Caki2 (cell line): ENCODE measurements at places on chromosomes 5 and 9.
A peak's percentile ranks its signal among the peaks of the same experiment; 100 is the strongest.

DNA sequence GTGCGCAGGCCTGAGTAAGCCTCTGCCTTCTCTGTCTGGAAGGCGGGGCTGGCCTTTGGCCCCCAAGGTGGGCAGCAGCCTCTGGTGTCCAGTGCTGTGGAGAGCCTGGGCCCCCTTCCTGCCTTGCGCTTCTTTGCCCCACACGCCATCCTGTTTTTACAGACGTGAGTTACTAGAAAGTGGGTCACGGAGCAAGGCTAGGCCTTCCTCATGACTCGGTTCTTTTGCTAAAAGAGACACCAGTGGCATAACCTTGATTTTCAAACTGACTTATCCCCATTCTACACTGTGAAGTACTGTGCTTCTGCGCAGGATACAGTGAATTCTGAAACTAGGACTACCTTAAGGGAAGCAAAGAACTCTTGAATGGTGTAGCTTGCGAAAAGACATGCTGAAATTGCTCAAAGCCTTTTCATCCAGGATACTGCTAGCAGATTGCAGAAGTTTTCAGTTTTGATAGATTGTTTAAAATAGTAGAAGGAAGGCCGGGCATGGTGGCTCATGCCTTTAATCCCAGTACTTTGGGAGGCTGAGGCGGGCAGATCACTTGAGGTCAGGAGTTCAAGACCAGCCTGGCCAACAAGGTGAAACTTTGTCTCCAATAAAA is 7.2 kb downstream of the ROPN1L start:
- no peak for DNase-seq

GRCh38 chr5:169064093-169064492 is 236.8 kb downstream of the SLIT3 start:
- peak; percentile 47 for DNase-seq

- no peak for DNase-seq
Observed at GRCh38 chr9:107732781-107733522, 243.4 kb upstream of the KLF4 start.

DNA sequence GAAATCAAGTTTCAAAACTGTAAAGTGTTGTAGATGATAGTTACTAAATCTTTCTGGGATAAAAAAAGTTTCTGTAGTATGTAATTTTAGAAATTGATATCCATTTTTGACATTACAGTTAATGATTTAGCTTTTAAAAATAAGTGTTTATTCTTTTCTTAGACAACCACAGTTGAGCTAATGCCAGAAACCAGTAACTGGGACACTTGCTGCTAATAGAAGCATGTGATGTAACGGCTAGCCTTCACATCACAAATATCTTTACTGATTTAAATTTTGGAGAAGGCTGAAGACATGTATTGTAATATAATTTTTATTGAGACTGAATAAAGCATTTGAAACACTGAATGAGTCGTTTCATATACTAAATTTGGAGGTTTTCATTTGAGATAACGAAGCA is 18.8 kb downstream of the CSNK1G3 start:
- no peak for DNase-seq

DNA sequence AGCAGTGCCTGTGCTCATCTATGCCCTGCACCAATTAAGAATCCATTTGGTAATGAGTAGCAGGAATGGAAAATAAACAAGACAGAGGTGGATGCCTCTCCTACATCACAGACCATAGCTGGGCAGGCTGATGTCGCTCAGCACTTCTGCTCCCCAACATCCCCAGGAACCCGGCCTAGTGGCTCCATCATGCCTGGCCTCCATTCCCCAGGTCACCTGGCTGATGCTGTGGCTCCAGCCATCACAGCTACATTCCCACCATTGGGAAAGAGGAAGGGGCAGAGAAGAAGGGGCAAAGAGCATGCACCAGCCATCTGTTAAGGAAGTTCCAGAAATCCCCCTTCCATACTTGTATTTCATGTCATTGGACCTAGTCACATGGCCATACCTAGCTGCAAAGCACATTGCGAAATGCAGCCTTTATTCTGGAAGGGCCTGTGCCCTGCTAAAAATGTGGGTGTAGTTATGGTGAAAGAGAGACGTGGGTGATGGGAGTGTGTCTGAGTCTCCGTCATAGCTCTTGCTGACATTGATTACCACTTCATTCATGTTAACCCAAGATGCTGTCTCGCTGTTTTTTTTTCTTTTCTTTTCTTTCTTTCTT is 86.1 kb upstream of the ADAMTS2 start:
- no peak for DNase-seq

GRCh38 chr9:129139993-129140396 is 28.8 kb downstream of the PTPA start:
- DNase-seq = peak; percentile 97

DNA sequence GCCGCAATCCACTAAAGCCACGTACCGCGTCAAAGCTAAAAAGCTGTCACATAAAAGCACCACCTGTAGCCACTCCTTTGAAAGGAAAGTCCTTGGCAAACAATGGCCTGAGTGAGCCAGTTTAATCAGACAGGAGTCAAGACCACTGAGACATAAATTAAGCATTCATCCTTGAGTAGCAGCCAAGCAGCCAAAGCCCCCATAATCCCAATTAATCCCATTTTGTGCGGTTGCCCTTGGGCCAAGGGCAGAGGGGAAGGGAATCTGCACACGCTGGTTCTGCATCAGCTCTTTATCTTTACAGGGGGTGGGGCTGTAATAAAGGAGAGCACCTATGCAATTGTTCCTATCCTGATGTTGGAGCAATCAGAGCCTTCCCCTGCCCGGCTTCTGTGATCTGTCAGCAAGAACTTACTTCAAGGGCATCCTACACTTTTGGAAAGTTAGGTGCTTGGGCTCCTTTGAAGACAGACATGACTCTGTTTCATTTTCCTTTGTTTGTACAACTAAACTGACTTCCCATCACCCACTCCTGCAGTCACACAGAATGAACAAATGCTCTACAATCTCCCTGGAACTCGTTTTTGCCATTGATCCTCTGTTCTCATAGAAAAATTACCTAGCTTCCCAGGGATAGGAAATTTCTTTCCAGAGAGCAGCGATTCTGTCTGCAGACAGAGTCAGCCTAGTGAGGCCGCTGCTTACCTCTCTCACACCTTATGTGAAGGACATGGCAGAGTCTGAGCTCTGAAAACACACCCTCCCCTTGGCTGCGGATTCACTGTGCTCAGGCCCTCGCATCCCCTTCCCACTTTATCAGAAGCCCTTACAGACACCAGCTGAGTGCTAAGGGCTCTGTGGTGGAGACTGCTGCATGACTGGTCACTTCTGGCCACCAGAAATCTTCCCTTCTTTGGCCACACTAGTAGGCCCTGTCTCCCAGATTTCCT is 116.2 kb upstream of the TBCA start:
- DNase-seq = no peak

DNA sequence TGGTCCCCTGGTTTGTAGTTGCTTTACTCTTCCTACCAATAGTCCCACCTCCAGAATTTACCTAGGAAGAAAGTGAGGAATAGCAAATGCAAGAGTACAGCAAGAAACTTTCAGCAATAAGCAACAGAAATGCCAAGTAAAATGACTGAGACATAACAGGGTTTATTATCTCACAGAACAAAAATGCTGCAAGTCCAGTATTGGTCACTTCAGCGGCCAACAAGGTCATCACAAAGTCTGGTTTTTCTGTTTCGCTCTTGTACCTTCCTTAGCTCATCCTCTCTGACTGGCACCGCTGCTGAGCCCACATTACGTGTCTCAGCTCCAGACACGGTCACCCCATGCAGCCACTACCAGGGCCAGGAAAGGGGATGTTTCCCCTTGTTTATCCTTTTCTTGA is 82.7 kb downstream of the RFK start:
- no peak for DNase-seq

DNA sequence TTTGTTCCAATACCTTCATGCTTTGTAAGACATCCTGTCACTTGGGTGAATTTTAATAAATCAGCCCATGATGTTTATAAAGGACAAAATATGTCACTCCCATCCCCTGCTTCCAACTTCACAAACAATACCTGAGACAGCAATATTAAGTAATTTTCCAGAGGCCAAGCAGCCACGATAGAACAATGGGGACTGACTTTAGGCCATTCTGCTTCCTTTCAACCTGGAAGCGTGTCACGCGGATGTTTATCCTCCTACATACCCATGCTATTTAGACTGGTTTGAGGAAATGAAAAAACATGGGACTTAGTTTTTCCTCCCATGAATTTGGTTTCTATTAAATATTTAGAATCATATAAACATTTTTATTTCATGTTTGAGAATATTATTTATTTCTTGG is 82.9 kb downstream of the GRAMD2B start:
- DNase-seq = no peak

DNA sequence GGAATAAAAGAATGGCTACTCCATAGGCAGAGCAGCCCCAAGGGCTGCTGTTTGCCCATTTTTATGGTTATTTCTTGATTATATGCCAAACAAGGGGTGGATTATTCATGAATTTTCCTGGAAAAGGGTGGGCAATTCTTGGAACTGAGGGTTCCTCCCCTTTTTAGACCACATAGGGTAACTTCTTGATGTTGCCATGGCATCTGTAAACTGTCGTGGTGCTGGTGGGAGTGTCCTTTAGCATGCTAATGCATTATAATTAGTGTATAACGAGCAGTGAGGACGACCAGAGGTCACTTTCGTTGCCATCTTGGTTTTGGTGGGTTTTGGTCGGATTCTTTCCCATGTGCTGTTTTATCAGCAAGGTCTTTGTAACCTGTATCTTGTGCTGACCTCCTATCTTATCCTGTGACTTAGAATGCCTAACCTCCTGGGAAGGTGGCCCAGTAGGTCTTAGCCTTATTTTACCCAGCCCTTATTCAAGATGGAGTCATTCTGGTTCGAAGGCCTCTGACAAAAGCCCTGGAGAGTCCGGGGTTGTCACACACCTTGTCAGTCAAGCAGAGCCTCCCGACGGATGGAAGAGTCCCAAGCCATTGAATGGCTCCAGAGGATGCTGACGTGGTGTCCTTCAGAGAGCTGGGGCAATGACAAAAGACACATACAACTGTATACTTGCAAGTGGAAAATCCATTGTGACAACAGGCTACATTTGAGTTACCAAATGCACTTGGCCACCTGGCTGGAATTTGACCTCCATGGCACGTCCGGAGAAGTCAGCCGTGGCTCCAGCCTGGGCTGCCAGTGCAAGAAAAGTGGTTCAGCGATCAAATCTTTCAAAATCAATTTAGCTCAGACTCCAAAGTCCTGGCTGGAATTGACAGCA is 67.1 kb upstream of the CLINT1 start:
- DNase-seq = no peak

GRCh38 chr5:57163553-57164006 is 10.3 kb upstream of the GPBP1 start:
- no peak for DNase-seq

- peak; percentile 6 for DNase-seq
Observed at GRCh38 chr5:63131626-63132285, 553.1 kb downstream of the LRRC70 start.

- DNase-seq = no peak
Observed at GRCh38 chr9:132499251-132499650, 83.2 kb upstream of the BARHL1 start.

DNA sequence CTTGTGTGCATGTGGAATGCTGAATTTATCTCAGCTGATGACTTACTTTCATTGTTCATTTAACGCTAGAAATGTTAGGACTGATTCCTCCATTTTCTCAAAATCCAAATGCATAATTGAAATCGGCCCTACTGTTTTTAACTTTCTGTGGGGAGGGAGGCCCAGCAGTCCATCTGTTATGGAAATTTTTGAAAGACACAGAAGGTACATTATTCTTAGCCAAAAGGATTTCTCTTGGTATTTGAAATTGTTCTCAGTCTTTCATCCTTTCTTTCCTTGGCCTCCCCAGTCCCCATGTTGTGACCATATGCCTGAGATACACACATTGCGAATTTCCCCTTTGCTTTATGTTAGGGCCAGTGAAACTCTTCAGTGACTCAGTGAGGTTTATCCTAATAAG is 549.9 kb downstream of the IRX1 start:
- no peak for DNase-seq

- no peak for DNase-seq
Observed at GRCh38 chr5:147989239-147989638, 74.5 kb upstream of the SPINK5 start.

- no peak for DNase-seq
Observed at GRCh38 chr9:28981129-28981528, 1407.8 kb upstream of the C9orf72 start.
